ENCODE measurements at places on chromosomes 11 and 22.
A peak's percentile ranks its signal among the peaks of the same experiment; 100 is the strongest.

GRCh38 chr22:33922349-33922681 is 2.0 kb upstream of the LARGE1 start:
- peak; percentile 10 for DNase-seq

- no peak for DNase-seq
These were observed 2.1 kb upstream of the MS4A6A start for GRCh38 chr11:60184824-60185511.

- no peak for DNase-seq
These were observed 556.5 kb downstream of the MN1 start for GRCh38 chr22:27245056-27245455.

DNA sequence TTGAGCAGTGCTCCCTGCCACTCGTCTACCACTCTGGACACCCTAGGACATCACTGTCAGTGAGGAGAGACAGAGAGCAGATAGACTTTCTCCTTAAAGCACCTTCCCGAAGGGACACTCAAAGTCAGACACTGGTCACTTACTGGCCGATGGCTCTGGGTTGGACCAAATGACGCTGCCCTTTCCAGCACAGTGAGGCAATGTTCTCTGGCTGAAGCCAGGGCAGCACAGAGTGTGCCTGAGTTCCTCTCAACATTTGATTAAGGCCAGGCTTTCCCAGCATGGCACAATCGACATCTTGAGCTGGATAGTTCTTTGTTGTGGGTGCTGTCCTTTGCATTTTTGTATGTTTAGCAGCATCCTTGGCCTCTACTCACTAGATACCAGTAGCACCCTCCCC is 206.2 kb downstream of the CSNK2A3 start:
- DNase-seq: no peak

- no peak for DNase-seq
These were observed 2.4 kb downstream of the CRYBB2 start for GRCh38 chr22:25221790-25222189.

DNA sequence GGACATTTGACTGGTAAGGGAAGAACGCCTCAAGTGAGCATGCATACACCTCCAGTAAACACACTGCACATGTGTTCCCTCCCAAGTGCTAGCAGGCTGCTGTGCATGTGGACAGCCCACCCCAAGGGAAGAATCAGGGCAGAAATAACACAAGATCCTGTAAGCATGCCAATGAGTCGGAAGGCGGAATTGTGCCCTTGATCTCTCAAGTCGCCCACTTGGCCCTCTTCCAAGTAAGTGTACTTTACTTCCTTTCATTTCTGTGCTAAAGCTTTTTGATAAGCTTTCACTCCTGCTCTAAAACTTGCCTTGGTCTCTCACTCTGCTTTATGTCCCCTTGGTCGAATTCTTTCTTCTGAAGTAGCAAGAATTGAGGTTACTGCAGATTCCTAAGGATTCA is 139.6 kb downstream of the TRPC6 start:
- no peak for DNase-seq

- DNase-seq: no peak
These were observed 34.3 kb downstream of the PLEKHB1 start for GRCh38 chr11:73680687-73681086.

GRCh38 chr11:86931548-86932258 is 23.5 kb downstream of the FZD4 start:
- DNase-seq: no peak

- no peak for DNase-seq
These were observed 21.8 kb downstream of the RNF169 start for GRCh38 chr11:74770456-74770855.

DNA sequence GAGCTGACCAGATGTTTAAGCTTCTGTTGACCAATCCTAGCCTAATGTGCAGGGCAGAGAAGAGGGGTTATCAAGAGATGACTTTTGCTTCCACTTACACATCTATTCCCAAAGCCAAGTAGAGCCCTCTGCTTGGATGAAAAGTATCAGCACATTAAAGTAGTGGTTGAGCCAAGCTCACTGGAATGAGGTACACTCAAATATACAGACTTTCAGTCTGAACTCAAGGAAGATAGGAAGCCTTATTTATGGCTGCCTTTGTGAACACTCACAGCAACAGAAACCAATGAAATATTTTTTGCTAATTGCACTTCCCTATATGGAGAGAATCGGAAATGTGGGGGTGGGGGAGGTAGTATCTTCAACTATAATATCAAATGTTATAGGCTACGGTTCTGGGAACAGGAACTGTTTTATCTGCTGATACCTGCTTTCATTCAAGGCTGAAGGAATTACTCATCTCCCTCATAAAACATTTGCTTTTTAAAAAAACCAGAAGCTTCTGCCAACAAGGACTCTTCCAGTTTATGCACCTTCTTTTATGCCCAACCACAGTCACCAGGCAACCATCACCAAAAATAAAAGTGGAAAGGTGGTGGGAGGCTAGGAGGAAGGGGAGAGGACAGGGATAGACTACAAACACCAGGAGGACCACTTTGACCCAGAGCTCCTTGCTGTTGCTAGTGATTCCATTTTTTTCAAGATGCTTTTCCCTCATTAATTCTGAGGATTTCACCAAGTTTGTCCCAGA is 91.2 kb downstream of the CLPB start:
- no peak for DNase-seq

DNA sequence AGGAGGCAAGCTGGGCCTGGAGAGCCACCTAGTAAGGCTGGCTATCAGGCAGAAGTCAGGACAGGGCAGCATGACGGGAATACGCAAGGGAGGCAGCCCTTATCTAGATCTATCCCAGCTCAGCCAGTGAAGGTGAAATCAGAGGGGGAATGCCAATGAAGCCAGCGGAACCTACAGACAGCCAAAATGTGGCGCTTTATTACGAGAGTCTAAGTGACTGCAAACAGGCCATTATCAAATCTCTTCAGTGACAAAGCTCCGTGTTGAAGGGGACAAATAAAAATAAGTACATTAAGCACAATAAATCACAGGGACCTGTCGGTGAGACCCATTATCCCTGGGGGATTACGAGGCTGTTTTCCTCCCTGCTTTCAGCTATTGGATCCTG is 22.8 kb downstream of the LARGE1 start:
- DNase-seq: no peak

- no peak for DNase-seq
These were observed 3.0 kb downstream of the ASCL2 start for GRCh38 chr11:2267306-2267850.

DNA sequence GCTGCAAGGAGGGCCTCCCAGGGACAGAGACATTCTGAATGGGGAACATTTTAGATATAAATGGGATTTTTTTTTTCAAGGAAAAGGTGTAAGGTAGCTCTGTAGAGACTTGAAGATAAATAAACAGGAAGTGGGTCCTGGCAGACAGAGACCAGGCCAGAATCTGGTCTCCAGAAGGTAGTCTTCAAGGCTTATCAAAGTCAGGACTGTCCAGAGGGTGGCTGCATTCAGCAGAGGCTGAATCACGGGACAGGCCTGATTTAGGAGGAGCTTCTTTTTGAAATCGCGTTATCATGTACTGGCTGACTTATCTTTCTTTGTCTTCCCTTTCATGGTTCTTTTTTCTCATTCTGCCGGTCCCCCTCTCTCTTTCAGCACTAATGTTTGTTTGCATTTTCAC is 542.9 kb downstream of the NTM start:
- no peak for DNase-seq

DNA sequence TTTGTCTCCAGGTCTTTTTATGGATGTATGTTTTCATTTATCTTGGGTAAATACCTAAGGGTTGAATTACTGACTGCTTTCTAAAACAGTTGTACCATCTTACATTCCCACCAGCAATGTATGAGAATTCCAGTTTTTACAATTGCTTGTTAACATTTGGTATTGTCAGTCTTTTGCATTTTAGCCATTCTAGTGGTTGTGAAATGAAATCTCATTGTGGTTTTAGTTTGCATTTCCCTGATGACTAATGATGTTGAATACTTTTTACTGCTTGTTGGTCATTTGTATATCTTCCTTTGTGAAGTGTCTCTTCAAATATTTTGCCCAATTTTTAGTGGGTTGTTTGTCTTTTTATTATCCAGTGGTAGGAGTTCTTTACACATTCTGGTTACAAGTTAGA is 92.8 kb downstream of the ARFGAP2 start:
- no peak for DNase-seq

GRCh38 chr11:130029137-130029536 is 26.5 kb upstream of the PRDM10 start:
- no peak for DNase-seq

GRCh38 chr11:70296681-70297080 is 26.2 kb downstream of the PPFIA1 start:
- DNase-seq: no peak

Measured in activated CD4-positive, alpha-beta T cell treated with anti-CD3 and anti-CD28 coated beads for 48 hours (primary cell).